CD8-positive, alpha-beta memory T cell (primary cell): ENCODE measurements at places on chromosomes 1 and 21.

- no peak overlapping the region for H3K27ac ChIP-seq
- no peaks in the 10 kb centered on the region for H3K36me3 ChIP-seq
- peaks cover 4% of the 10 kb centered on the region for H3K4me1 ChIP-seq
- H3K4me3 ChIP-seq = no peak overlapping the region
- no peak for DNase-seq
- no peaks in the 10 kb centered on the region for H3K27me3 ChIP-seq
Measured at GRCh38 chr1:30706528-30706927, 16.9 kb downstream of the MATN1 start.

DNA sequence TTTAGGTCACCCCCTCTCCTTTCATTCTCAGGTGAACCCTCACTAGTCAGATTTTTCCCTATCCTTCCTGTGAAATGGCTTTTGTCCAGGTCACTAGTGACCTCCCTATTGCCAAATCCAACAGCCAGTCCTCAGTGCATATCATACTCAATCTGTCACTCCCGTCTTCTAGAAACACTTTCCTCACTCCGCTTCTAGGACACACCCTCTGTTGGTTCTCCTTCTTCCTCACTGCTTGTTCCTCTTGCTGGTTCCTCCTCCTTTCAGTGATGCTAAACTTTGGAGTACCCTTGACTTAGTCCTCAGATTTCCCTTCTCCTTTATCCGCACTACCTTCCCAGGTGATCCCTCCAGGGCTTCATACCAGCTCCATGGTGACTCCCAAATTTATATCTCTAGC lies 94.3 kb downstream of the RNF220 start:
- H3K27me3 ChIP-seq = peaks cover 5% of the 10 kb centered on the region
- no peak overlapping the region for H3K4me3 ChIP-seq
- H3K4me1 ChIP-seq = no peaks in the 10 kb centered on the region
- H3K36me3 ChIP-seq = no peaks in the 10 kb centered on the region
- no peak for DNase-seq

DNA sequence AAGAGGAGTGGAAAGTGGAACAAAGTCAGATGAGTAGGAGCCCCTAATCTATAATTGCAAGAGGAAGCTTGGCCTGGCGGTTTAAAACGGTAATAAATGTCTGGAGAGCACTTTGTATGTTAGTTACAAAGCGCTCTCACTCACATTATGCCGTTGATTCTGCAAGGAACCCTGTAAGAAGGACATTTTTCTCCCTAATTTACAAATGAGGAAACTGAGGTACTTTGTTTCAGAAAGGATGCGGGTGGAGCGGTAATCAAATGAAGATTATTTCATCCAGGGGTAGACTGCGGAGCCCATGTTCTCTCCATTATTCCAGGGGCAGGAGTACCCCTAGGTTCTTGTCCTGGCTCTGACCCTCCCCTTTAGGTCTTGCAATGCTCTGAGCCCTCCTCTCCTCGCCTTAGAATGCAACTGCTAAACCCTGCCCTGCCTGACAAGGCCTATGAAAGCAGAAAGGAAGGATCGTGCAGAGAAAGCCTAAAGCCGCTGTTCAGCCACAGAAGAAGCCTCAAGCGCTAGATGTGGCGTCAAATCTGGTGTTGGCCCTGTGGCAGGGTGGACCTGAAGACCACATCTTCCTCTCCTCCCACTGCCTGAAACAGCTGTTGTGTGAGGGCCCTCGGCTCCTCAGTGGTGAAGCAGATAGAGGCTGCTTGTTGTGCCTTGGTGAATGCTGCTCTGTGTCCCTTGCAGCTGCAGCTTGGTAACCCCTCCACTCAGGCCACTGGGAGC lies 588 bp upstream of the PACC1 start:
- peak overlapping the region; percentile 90 for H3K4me3 ChIP-seq
- no peaks in the 10 kb centered on the region for H3K27me3 ChIP-seq
- H3K4me1 ChIP-seq = peaks cover 25% of the 10 kb centered on the region
- DNase-seq = no peak
- H3K27ac ChIP-seq = peak overlapping the region; percentile 55
- peaks cover 13% of the 10 kb centered on the region for H3K36me3 ChIP-seq

GRCh38 chr1:244173769-244174168 lies 122.7 kb downstream of the ZBTB18 start:
- H3K27ac ChIP-seq = no peak overlapping the region
- H3K27me3 ChIP-seq = no peaks in the 10 kb centered on the region
- no peak for DNase-seq
- H3K4me1 ChIP-seq = no peaks in the 10 kb centered on the region
- no peaks in the 10 kb centered on the region for H3K36me3 ChIP-seq

DNA sequence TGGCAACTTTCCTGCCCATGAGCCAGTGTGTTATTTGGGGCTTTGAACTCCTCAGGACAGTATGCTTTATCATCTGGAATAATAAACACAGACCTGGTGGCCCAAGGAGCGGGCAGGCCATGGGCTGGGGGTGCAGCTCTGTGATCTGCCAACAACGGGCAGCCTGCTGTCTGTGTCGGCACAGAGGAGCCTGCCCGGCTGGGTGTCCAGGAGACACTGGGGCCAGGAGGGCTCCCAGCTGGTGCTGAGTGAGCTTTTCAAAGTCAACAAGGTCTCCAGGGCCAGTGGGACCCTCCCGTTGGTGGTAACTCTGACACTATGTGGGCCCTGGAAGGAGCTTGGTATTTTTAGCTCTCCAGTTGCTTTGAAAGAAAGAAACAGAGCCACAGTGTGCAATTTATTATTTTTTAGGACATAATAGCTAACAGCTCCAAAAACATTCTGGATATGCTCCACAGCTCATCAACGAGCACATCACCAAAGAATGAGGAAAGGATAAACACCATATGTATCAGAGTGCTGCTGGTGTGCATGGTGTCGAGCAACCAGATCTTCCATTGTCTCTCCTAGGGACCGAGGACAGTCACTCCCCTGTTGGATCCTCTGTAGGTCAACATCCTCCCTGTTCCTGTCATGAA lies 488.7 kb upstream of the USP24 start:
- no peaks in the 10 kb centered on the region for H3K27me3 ChIP-seq
- no peak overlapping the region for H3K4me3 ChIP-seq
- H3K4me1 ChIP-seq = no peaks in the 10 kb centered on the region
- H3K27ac ChIP-seq = no peak overlapping the region
- H3K36me3 ChIP-seq = no peaks in the 10 kb centered on the region

DNA sequence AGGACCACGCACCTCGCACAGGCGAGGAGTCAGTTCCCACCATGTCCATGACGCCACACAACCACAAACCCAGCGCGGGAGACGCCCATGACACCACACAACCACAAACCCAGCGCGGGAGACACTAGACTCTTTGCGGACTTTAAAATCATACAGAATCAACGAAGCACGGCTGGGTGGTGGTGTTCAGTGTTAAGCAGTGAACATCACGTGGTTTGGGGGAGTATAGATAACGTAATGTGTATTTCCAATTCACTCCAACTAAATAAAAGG lies 19.2 kb downstream of the PTTG1IP start:
- peaks cover 47% of the 10 kb centered on the region for H3K4me1 ChIP-seq
- H3K36me3 ChIP-seq = peaks cover 45% of the 10 kb centered on the region
- no peaks in the 10 kb centered on the region for H3K27me3 ChIP-seq
- H3K27ac ChIP-seq = peak overlapping the region; percentile 63
- no peak overlapping the region for H3K4me3 ChIP-seq
- no peak for DNase-seq

- no peaks in the 10 kb centered on the region for H3K27me3 ChIP-seq
- H3K36me3 ChIP-seq = peaks cover 35% of the 10 kb centered on the region
- H3K4me1 ChIP-seq = peaks cover 64% of the 10 kb centered on the region
Measured at GRCh38 chr1:157133426-157133825, 4.8 kb downstream of the ETV3 start.

GRCh38 chr1:71269818-71270217 lies 189.0 kb upstream of the ZRANB2 start:
- H3K27ac ChIP-seq = no peak overlapping the region
- H3K4me1 ChIP-seq = no peaks in the 10 kb centered on the region
- no peak overlapping the region for H3K4me3 ChIP-seq
- DNase-seq = no peak

DNA sequence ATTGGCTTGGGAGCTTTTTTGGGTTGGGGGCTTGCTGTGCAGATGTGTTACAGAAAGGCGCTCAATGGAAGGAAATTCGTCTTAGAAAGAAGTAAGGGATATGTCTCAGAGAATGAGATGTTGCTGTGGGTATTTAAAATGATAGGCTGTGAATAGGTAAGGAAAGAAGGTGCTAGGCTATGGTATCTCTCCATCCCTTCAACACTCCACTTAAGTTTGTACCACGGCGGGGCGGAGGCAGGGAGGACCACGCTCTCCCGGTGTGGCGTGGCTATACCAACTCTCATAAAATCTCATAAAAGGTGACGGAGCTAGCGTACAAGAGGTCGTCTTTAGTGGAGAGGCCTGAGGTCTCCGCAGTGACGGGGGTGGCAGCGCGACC lies 305 bp upstream of the RPS6KC1 start:
- H3K27ac ChIP-seq = peak overlapping the region; percentile 72
- peak overlapping the region; percentile 82 for H3K4me3 ChIP-seq
- H3K4me1 ChIP-seq = peaks cover 16% of the 10 kb centered on the region
- no peaks in the 10 kb centered on the region for H3K27me3 ChIP-seq
- no peak for DNase-seq

DNA sequence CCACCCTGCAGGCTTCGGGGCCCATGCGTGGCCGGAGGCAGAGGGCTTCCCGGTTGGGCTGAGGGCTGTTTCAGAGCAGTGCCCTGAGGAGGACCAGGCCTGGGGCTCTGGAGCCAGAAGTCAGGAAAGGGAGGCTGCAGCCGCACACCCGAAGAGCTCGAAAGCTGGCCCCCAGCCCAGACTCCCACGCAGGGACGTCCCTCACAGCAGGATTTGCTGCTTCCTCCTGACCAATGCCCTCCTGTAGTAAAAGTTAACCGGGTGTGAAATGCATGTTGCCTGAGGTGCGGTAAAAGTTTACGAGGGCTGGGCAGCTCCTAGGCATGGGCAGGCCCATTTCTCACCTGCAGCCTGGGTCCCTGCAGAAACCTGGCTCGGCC lies 101.5 kb upstream of the ARHGEF16 start:
- no peaks in the 10 kb centered on the region for H3K27me3 ChIP-seq
- DNase-seq = no peak
- no peaks in the 10 kb centered on the region for H3K4me1 ChIP-seq
- no peaks in the 10 kb centered on the region for H3K36me3 ChIP-seq
- no peak overlapping the region for H3K4me3 ChIP-seq
- H3K27ac ChIP-seq = no peak overlapping the region

- no peaks in the 10 kb centered on the region for H3K36me3 ChIP-seq
- H3K27me3 ChIP-seq = no peaks in the 10 kb centered on the region
Measured at GRCh38 chr1:180632326-180633056, 669 bp downstream of the XPR1 start.

DNA sequence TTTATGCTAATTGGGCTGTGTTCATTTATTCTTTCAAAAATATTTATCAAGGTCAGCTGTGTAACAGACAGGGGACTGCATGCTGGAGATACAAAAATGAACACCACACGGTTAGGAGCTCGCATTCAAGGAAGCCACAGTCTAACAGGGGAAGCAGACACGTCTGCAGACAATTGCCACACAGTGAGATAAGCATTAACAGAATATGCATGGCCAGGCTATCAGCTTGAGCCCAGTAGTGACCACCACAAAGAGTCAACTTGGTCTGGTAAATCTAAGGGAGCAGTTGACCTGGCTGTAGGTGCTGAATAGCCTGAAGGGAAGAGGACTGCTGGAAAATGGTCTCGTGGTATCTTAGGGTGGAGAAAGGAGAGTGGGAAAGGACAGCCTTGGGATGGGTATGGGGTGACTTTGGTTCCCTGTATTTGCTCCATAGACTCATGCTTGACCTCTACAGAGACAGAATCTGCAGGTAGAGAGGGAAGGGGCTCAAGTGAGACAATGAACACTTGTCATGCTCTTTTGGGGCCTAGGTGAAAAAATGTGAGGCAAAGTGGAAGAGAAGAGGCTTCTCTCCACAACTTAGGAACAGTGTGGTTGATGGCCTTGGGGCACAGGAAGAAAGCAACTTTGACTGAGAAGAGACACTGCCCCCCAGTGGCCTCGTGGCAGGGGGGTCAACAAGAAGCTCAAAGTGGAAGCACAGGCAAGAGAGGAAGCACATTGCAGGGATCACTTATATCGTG lies 7.6 kb upstream of the NPL start:
- no peaks in the 10 kb centered on the region for H3K36me3 ChIP-seq
- DNase-seq = peak; percentile 46
- H3K4me3 ChIP-seq = no peak overlapping the region
- H3K27me3 ChIP-seq = no peaks in the 10 kb centered on the region

DNA sequence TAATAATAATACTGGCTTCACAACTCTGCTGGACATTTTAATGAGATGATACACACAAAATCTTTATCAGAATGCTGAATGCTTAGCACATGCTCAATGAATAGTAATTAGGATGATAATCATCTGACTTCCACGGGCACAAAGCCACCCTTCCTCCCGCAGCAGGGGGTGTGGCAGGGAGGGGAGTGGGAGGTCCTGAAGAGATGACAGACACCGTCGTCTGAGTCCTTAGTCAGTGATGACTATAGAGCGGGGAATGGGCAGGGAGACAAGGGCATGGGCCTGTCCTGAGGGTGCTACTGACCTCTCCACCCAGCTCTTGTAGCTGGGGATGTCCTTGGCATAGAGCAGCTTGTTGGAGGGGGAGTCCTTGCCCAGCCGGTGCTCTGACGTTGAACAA lies 117.6 kb upstream of the CD34 start:
- no peak for DNase-seq
- no peak overlapping the region for H3K4me3 ChIP-seq
- peaks cover 4% of the 10 kb centered on the region for H3K27me3 ChIP-seq
- no peaks in the 10 kb centered on the region for H3K36me3 ChIP-seq
- H3K4me1 ChIP-seq = no peaks in the 10 kb centered on the region

GRCh38 chr1:232283864-232284263 lies 346.1 kb downstream of the SIPA1L2 start:
- H3K4me3 ChIP-seq = no peak overlapping the region
- H3K27ac ChIP-seq = no peak overlapping the region
- no peaks in the 10 kb centered on the region for H3K36me3 ChIP-seq
- DNase-seq = no peak

- DNase-seq = no peak
- H3K27ac ChIP-seq = no peak overlapping the region
- H3K4me3 ChIP-seq = no peak overlapping the region
- no peaks in the 10 kb centered on the region for H3K27me3 ChIP-seq
- no peaks in the 10 kb centered on the region for H3K4me1 ChIP-seq
Measured at GRCh38 chr1:219397511-219397910, 215.4 kb downstream of the ZC3H11B start.

DNA sequence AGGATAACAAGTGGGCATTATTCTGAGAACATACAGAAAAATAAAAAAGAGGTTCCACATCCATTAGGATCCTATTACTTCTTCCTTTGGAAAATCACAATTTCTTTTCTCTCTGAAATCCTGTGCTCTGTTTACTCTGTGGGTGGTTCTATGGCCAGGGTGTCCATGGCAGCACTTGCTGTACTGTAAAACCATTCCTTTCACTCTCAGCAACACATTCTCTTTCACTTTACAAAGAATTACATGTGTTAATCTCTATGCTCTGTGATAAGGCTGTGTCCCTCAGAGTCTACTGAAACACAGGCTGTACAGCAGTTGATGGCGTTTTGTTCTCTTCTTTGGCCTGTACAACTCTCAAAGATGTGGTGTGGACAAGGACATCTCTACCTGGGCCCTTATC lies 524.1 kb downstream of the PTBP2 start:
- H3K27ac ChIP-seq = no peak overlapping the region
- H3K4me3 ChIP-seq = no peak overlapping the region
- no peaks in the 10 kb centered on the region for H3K36me3 ChIP-seq
- H3K27me3 ChIP-seq = no peaks in the 10 kb centered on the region
- no peak for DNase-seq

- no peak for DNase-seq
- no peak overlapping the region for H3K4me3 ChIP-seq
- H3K27ac ChIP-seq = no peak overlapping the region
- H3K27me3 ChIP-seq = no peaks in the 10 kb centered on the region
Measured at GRCh38 chr1:207134581-207134980, 30.5 kb downstream of the C4BPA start.

GRCh38 chr1:19370453-19371170 lies 58.5 kb downstream of the SLC66A1 start:
- no peak overlapping the region for H3K27ac ChIP-seq
- DNase-seq = no peak
- peaks cover 8% of the 10 kb centered on the region for H3K36me3 ChIP-seq
- H3K4me1 ChIP-seq = no peaks in the 10 kb centered on the region
- H3K27me3 ChIP-seq = no peaks in the 10 kb centered on the region
